Dermis blood vessel endothelial cell (primary cell): ENCODE measurements at places on chromosomes 12 and 14. TPM values are rescaled to one million over a fixed set of nuclear protein-coding genes. Genes with fewer than 3 reads are reported as not detected.

The FOXN4 gene
- not detected in 2 replicates for total RNA-seq

The GSG1 gene
- not detected in 2 replicates for total RNA-seq

The TAC3 gene
- total RNA-seq, result not detected in 2 replicates

The TAS2R20 gene
- 2.2 and 3.6 TPM in 2 replicates for total RNA-seq

The HOXC4 gene
- total RNA-seq, result not detected in 2 replicates

The ARHGEF25 gene
- 0.68 and 0.74 TPM in 2 replicates for total RNA-seq

The SLC10A1 gene
- total RNA-seq, result not detected in 2 replicates

The SPIC gene
- not detected in 2 replicates for total RNA-seq

The TIGAR gene
- total RNA-seq, result 11.2 and 19.7 TPM in 2 replicates
